Heart left ventricle (tissue), 16 donors: ENCODE measurements at places on chromosomes 1 and 21. TPM values are rescaled to one million over a fixed set of nuclear protein-coding genes. Genes with fewer than 3 reads are reported as not detected.

The ATAD3C gene
- polyA plus RNA-seq = 0.49 TPM

The LCE1D gene
- polyA plus RNA-seq = not detected

The DMRTA2 gene
- polyA plus RNA-seq = not detected

The C1orf56 gene
- polyA plus RNA-seq = 6.3 TPM

The PLA2G2C gene
- polyA plus RNA-seq = not detected

The DDAH1 gene
- polyA plus RNA-seq = 14.7 TPM

The MANEAL gene
- polyA plus RNA-seq = 0.97 TPM

The GPR25 gene
- not detected for polyA plus RNA-seq

The FOXO6 gene
- polyA plus RNA-seq = 0.99 TPM

The APCS gene
- polyA plus RNA-seq = 0.08 TPM

The RAB3B gene
- 0.14 TPM for polyA plus RNA-seq

The RORC gene
- polyA plus RNA-seq = 11.8 TPM

The DYNLT5 gene
- polyA plus RNA-seq = 3.1 TPM

The UBASH3A gene
- 0.04 TPM for polyA plus RNA-seq

The CAMTA1 gene
- 191 TPM for polyA plus RNA-seq

The DIRAS3 gene
- polyA plus RNA-seq = 3.8 TPM

The ANXA9 gene
- polyA plus RNA-seq = 0.19 TPM

The ETV3L gene
- polyA plus RNA-seq = not detected

The MRPL9 gene
- 57.9 TPM for polyA plus RNA-seq
